ENCODE measurements at places on chromosomes 12 and 14.

DNA sequence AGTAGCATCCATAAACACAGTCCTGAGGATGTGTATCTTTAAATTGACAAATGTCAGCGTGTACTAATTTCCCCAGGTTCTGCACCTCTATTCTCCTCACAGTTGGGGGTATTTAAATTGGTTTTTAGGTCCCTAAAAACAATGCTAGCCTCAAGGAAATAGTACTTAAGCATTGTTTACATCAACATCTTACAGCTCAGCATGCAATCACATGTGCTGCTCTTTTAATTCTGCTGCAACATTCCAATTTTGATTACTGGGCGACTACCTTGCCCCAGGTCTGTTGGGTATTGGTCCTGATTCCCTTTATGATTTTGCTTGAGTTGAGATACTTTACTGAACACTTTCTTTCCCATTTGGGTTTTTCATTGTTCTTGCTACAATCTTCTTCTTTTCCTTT is 616.6 kb downstream of the CCER1 start:
- no peak for DNase-seq

- no peak for DNase-seq
Observed at GRCh38 chr12:22332202-22332601, 2.3 kb downstream of the ST8SIA1 start.

DNA sequence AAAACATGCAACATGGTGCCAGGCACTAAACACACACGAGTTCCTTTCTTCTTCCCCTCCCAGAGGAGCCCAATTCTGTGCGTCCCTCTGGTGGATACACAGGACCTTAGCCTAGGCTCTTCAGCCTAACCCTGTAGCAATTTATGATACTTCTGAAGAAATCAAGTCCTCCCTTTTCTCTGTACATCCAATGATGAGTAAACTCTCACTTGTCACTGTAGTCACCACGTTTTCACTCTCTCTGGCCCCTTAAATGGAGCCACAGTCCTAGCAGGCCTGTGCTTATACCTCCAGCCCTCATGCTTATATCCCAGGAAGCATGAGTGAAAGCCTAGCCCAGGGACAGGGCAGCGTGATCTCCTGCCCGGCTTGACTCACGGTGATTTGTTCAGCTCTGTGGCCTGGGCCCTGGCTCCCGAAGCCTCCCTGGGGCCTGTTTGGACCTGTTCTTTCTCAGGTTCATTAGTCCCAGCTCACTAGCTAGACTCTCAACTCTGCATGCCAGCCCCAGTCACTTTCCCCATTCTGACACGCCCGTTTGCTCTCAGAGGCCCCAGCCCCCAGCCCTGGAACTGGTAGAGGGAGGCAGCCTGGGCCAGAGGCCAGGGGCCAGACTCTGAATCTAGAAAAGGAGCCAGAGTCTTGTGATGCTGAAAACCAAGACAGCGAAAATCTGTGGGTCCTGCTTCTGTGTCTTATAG is 24.1 kb upstream of the PLEKHG3 start:
- peak; percentile 84 for DNase-seq

DNA sequence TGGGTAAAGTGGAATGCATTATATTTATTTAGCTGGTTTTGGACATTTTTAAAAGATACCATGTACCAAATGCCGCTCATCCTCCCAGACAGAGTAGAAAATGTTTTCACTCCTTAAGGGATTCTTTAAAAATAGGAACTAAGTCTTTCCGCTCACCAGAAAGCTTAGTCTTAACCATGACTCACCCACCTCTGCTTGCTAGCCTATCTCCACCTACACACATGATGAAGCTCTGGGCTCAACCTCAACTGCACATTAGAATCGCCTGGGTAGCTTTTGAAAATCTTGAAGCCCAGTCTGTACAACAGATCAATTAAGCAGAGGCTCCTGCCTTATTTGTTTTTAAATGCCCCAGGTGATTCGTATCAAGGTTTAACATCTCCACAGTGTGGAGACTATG is 260.5 kb downstream of the NEDD1 start:
- DNase-seq = no peak

- DNase-seq = peak; percentile 61
Observed at GRCh38 chr14:69242311-69243224, 17.4 kb upstream of the GALNT16 start.

DNA sequence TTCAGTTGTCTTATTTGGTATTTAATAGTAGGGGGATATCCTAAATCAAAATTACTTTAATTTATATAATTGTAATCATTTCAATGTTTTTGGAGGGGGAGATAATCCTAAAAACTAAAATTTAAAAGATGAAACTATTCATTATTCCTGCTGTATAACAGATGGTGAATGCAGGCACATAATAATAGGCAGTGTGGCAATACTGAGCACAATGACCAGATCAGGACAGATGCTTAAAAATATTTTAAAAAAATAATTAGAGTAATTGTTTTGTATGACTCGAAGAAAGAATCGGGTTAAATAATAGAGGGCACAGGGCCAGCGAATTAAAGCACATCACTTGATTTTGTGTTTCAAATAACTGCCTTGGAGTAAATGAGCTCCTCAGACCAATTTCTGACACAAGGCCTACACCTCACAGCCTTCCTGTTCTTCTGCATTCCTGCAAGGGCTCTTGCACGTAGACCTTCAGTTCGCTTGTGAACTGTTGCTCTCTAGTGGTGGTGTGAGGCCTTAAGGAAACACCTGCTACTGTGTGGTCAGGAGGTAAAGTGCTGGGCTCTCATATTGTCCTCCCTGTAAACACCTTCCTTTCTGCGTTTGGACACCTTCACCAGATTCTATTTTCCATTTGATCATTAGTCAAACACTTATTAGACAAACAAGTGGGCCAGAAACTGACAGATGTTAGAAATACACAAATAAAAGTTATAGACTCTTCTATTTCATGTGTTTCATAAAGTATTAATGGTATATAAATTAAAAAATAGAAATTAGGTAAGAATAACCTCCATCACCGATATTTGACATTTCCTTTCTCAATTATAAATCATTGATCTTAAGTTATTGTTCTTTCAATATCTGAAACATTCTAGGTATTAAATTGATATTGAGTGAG is 29.3 kb upstream of the KLRF1 start:
- peak; percentile 87 for DNase-seq

GRCh38 chr12:95474660-95474958 is 657 bp downstream of the METAP2 start:
- no peak for DNase-seq

DNA sequence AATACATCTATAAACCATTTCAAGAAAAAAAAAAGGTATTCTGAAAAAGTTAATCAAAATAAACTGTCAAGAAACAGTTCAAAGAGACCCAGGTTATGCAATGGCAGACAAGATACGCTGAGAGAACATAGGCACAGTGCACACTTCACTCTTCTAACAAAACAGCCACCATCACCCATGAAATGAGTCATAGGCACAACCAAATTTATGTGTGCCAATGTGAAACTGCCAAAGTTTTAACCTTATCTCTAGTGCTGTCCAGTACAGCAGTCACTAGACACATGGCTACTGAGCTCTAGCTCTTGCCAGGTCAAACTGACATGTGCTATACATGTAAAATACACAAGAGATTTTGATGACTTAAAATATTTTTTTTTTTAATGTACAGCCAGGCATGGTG is 1.4 kb downstream of the CEP128 start:
- DNase-seq = no peak

Measured in Caco-2 (cell line).